ENCODE measurements at places on chromosomes 16 and 17.

DNA sequence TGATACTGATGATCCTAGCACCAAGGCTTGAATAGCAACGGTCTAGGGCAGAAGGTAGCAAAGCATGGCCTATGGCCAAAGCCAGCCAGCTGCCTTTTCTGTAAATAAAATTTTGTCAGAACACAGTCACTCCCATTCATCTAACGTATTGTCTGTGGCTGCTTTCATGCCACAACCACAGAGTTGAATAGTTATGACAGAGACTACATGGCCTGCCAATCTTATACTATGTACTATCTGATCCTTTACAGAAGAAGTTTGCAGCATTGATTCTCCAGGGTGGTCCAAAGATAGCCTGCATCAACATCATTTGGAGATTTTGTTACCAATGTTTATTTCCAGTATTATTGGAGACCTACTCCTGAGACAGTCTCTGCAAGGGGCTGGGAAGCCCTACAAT is 19.9 kb upstream of the MMD start:
- DNase-seq, result no peak

DNA sequence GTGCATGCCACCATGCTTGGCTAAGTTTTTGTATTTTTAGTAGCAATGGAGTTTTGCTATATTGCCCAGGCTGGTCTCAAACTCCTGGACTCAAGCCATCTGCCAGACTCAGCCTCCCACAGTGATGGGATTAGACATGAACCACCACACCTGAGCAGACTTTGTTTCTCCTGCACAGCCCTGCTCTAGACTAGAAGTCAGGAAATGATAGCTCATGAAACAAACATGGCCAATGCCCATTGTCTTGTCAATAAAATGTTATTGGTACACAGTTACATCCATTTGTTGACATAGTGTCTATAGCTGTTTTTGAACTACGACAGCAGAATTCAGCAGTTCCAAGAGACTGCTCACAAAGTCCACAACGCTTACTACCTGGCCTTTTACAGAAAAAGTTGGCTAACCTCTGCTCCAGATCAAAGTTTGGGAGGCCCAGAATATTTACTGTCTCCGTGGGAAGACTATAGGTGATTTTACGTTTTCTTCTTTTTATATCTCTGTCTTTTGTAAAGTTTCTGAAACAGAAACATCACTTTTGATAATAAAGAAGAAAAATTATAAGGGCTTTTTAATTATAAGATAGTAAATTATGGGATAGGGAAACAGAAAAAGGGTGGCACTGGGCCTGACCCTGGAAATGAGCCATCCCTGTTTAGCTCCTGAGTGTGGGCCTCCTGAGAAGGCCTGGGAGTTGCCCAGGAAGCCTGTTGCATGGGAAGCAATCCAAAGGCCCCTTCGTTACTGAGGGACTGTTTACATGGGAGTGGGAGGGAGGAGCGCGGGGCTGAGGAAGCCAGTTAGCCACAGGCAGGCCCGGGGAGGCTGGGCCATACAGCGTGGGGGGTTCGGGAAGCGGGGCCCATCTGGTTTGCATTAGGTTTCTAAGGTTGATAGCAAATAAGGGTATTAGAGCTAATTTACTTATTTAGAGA is 201.5 kb downstream of the IRF8 start:
- no peak for DNase-seq

GRCh38 chr16:79659344-79659743 is 58.8 kb upstream of the MAF start:
- DNase-seq, result no peak

- DNase-seq, result peak; percentile 56
These were observed at the start of gene NUTF2 for GRCh38 chr16:67846320-67847063. TSS of gene NUTF2 (plus strand) at chr16:67846933. CDS start at chr16:67865131, 18,198 bp downstream.

- no peak for DNase-seq
These were observed 25.8 kb downstream of the ZNRF1 start for GRCh38 chr16:75024594-75024993.

GRCh38 chr16:88375996-88376834 is 6.5 kb upstream of the ZNF469 start:
- no peak for DNase-seq

GRCh38 chr17:17575360-17576251 is 15.9 kb downstream of the PEMT start:
- no peak for DNase-seq

- peak; percentile 87 for DNase-seq
These were observed 780 bp upstream of the DCAKD start for GRCh38 chr17:45052052-45052772.

DNA sequence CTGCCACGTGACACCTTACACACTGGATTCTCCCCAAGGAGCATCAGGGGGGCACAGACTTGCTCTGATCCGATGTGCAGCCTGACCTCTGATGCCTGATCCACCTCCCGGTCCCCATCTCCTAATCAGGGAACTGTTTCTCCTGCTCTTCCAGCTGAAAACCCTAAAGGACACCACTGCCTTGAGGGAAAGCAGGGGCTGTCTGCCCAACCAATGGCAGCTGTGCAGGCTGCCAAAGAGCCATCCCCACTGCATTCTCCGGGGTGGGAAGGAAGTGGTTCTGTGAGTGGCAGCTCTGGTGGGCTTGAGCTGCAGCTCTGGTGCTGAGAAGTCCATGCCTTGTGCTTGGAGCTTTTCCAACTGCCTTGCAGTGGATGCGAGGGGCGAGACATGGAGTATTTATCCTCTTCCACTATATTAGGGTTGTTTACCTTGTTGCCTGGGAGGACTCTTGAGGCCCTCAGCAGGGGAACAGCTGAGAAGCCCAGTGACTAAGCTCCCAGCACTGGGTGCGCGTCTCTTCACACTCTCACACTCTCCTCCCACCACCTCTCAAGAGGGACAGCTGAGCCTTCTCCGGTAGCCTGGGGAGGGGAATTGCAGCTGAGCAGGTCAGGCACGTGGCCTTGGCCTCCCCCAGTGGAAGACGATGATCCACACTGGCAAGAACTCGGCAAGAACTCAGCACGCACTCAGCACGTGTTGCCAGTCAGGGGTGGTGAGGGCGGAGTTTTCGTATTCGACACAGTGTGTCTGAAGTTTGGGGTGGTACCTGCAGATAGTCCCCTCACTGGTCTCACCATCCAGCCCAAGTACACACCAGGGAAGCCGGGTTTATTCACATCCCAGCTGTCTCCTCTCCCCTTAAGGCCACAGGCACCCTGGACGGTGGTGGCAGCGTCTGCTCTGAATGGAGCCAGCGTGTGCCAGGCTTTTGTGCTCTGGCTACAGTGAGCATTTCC is 21.1 kb upstream of the SPATA32 start:
- DNase-seq, result no peak

Data from NCI-H1436 treated with DMSO at 0.1 percent for 48 hours (cell line).